ENCODE measurements at places on chromosomes 4 and X. TPM values are rescaled to one million over a fixed set of nuclear protein-coding genes. Genes with fewer than 3 reads are reported as not detected.
A peak's percentile ranks its signal among the peaks of the same experiment; 100 is the strongest.

Gene PPARGC1A
- total RNA-seq: not detected

DNA sequence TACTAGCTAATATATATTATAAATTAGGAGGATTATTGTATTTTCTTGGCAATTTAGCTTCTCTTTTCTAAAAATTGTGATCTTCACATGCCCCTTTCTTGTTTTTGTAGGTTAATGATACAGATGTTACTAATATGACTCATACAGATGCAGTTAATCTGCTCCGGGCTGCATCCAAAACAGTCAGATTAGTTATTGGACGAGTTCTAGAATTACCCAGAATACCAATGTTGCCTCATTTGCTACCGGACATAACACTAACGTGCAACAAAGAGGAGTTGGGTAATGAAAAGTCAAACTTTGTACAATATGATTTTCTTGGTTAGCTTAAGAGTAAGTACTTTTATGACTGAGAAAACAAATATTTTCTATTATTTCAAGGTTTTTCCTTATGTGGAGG, 74.1 kb downstream of the SLC10A6 start:
- H3K27me3 ChIP-seq: no peaks in the 10 kb centered on the region
- no peaks in the 10 kb centered on the region for H3K4me1 ChIP-seq
- no peaks in the 10 kb centered on the region for H3K36me3 ChIP-seq
- H3K4me3 ChIP-seq: no peak overlapping the region
- no peak overlapping the region for H3K27ac ChIP-seq

Gene ADH7
- not detected for total RNA-seq

Gene POU3F4
- not detected for total RNA-seq

DNA sequence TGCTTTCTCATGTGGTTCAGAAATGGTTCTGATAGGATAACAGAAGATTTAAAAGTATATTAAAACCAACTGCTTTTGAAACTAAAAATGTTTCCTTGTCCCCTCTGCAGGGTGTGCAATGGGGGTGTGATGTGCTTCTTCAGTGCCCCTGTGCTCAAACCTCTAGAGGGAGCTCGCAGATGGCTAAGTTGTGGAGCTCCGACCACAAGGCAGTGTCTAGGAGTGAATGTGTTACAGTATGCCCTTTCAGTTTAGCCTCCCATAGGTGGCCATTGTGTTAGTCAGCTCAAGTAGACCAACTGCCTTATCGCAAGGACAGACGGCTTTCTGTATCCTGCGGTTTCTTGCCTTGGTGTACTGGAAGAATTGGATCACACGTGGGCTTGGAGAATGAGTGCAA, 130.5 kb downstream of the TENT5D start:
- no peak for DNase-seq
- H3K4me3 ChIP-seq: no peak overlapping the region
- H3K36me3 ChIP-seq: no peaks in the 10 kb centered on the region
- H3K27me3 ChIP-seq: no peaks in the 10 kb centered on the region
- no peaks in the 10 kb centered on the region for H3K4me1 ChIP-seq

DNA sequence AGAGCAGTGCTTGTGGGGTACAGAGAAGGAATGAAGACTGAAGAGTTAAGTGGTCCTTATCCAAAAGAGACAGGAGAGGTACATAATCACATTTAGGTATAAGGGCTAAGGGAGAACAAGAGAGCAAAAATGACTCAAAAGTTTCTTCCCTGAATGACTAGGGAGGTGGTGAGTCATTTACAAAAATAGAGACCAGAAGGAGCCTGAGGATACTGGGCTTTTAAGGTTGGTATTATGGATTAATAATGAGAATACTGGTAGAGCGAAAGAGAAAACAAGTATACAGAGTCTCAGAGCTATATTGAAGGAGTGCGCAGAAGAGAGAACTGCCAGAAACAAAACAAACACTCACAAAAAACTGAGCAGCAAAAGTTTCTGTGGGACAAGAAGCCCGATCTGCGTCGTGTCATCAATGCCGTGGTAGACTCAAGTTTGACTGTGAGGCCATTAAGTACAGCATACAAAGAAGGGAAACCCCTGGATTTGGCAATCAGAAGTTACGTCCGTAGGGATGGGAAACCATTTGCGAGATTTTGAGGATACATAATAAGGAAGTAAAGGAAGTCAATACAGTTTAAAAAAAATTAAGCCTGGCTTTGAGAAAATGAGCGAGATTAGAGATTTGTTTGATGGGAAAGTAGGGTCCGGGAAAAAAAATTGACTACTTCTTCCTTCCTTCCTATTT, 129.1 kb upstream of the STIM2 start:
- H3K27ac ChIP-seq: peak overlapping the region; percentile 20
- peaks cover 5% of the 10 kb centered on the region for H3K36me3 ChIP-seq
- H3K27me3 ChIP-seq: no peaks in the 10 kb centered on the region
- H3K4me1 ChIP-seq: peaks cover 7% of the 10 kb centered on the region

GRCh38 chr4:17510582-17510981, 1.3 kb downstream of the QDPR start:
- DNase-seq: no peak
- no peaks in the 10 kb centered on the region for H3K27me3 ChIP-seq
- peaks cover 16% of the 10 kb centered on the region for H3K36me3 ChIP-seq
- peak overlapping the region; percentile 91 for H3K4me3 ChIP-seq
- H3K4me1 ChIP-seq: peaks cover 26% of the 10 kb centered on the region

Gene UGT2B11
- total RNA-seq: not detected

Gene AKAP4
- total RNA-seq: not detected

Gene ABHD18
- 18.6 TPM for total RNA-seq

Gene MAGED4
- total RNA-seq: 0.97 TPM

DNA sequence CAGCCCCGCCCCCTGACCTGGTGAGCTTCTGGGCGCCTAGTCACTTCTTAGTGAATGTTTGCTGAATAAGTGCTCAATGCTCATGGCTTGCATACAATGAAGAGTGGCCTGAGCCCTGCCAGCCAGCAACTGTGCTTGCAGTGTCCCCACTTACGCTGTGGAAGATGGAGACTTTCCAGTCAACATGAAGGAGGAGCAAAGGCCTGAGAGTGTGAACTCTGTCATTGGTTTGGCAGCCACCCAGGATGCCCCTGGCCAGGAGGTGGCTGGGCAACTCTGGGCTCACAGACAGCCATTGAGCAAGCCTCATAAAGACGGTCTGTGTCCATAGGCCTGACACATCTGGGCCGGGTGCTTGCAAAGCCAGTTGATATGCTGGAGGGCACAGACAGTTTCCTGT, 72.1 kb upstream of the MAMLD1 start:
- H3K36me3 ChIP-seq: no peaks in the 10 kb centered on the region
- no peaks in the 10 kb centered on the region for H3K4me1 ChIP-seq
- H3K27ac ChIP-seq: no peak overlapping the region
- DNase-seq: no peak
- no peak overlapping the region for H3K4me3 ChIP-seq
- H3K27me3 ChIP-seq: no peaks in the 10 kb centered on the region

Gene GRID2
- total RNA-seq: not detected

DNA sequence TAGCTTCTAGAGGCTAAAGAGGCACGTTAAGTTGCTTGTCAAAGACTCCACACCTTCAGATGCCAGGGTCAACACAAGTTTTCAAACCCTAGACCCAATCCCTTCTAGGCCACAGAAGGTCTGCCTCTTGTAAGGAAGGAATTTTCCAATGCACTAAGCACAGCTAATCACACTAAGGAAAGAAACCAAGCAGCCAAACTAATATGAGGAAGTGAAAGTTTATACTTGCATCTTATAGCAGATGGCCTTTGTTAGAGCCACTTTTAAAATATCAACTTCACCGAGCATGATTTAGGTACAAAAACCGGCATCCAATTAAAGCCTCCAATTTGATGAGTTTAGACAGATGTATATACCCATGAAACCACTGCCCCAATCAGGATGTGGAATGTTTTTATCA, 9.9 kb downstream of the FHL1 start:
- no peak for DNase-seq
- no peaks in the 10 kb centered on the region for H3K27me3 ChIP-seq
- H3K27ac ChIP-seq: no peak overlapping the region
- no peak overlapping the region for H3K4me3 ChIP-seq

GRCh38 chr4:118942465-118942864, 53.8 kb downstream of the SYNPO2 start:
- H3K36me3 ChIP-seq: no peaks in the 10 kb centered on the region
- peaks cover 20% of the 10 kb centered on the region for H3K27me3 ChIP-seq
- no peak for DNase-seq

- H3K36me3 ChIP-seq: peaks cover 1% of the 10 kb centered on the region
- peak; percentile 62 for DNase-seq
- H3K27ac ChIP-seq: peak overlapping the region; percentile 65
Measured at GRCh38 chr4:184825141-184825895, 450 bp downstream of the ACSL1 start.

Gene TLR6
- total RNA-seq: 4.4 TPM

- no peak overlapping the region for H3K27ac ChIP-seq
- no peak for DNase-seq
- no peaks in the 10 kb centered on the region for H3K36me3 ChIP-seq
- H3K27me3 ChIP-seq: no peaks in the 10 kb centered on the region
- no peak overlapping the region for H3K4me3 ChIP-seq
- no peaks in the 10 kb centered on the region for H3K4me1 ChIP-seq
Measured at GRCh38 chrX:18640686-18641085, 31.2 kb downstream of the RS1 start.

Gene USP17L19
- total RNA-seq: not detected

DNA sequence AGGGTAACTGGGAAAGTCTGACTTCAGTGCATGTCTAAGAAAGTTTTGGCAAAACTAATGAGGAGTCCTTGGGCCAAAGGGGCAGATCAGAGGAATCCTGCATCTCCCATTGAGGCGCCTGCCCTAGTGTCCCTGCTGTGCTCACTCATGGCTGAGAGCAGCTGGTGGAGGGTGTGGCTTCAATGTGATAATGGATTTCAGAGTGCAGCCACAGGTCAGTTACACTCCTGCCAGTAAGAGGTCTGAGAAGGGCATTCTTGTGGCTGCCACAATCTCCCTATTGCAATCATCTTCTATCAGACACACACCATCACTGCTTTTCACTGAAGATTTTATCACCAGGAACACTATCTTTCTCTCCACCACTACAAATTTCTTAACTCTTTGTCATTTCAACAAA, 457.1 kb downstream of the MID1IP1 start:
- H3K36me3 ChIP-seq: no peaks in the 10 kb centered on the region
- no peaks in the 10 kb centered on the region for H3K27me3 ChIP-seq
- DNase-seq: no peak
- H3K4me3 ChIP-seq: no peak overlapping the region
- peaks cover 22% of the 10 kb centered on the region for H3K4me1 ChIP-seq
- no peak overlapping the region for H3K27ac ChIP-seq

GRCh38 chrX:134948333-134949241, 42.2 kb upstream of the SMIM10 start:
- no peaks in the 10 kb centered on the region for H3K27me3 ChIP-seq
- no peak overlapping the region for H3K27ac ChIP-seq
- no peak overlapping the region for H3K4me3 ChIP-seq
- no peaks in the 10 kb centered on the region for H3K4me1 ChIP-seq
- no peak for DNase-seq
- H3K36me3 ChIP-seq: no peaks in the 10 kb centered on the region

DNA sequence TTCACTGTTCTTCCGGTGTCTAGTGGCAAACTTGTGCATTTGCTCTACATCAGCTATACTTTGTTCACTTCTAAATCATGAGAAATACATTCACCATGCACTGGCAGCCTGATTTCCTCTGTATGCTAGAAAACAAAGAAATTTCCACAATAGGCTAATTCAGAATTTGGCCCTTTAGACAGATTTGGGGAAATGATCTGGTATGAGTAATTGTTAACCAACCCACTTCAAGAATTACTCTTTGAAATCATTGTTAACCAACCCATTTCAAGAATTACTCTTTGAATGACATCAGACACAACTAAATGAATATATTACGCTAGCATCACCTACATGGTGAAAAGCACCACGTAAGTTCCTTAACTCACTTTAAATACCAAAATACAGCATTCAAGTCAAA, 14.6 kb downstream of the APBB2 start:
- H3K4me1 ChIP-seq: no peaks in the 10 kb centered on the region
- H3K4me3 ChIP-seq: no peak overlapping the region
- H3K36me3 ChIP-seq: no peaks in the 10 kb centered on the region
- no peak overlapping the region for H3K27ac ChIP-seq
- peaks cover 43% of the 10 kb centered on the region for H3K27me3 ChIP-seq
- no peak for DNase-seq

DNA sequence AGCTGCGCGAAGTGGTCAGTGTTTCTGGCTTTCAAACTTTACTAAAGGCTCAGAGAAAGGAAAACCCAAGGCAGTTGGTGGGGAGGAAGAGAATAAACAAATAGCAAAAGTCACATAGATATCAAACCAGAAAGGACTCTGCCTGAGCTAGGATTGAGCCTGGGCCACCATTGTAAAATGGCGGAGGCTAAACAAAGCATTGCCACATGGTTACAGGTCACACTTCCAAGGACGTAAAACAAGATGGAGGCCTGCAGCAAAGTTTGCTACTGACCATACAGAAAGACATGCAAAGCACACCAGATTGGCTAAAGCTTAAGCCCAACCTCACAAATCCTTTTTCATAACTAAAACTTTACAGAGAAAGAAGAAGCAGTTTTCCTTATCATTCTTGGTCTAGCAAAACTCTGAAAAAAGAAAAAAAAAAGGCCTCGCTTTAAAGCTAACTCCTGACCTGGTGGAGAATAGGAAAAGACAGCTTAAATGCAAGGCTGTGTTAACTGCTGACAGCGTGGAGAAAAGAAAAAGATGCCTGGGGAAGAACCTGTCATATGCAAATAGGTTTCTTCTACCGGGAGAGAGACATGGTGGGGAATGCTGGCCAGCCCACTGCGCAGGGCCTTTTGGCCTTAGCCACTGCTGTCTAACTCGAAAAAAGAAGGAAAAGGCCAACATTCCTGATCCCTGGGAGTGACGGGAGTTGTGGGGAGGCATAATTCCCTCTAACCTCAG, 81.8 kb upstream of the SMARCA5 start:
- DNase-seq: no peak
- H3K27me3 ChIP-seq: no peaks in the 10 kb centered on the region
- H3K36me3 ChIP-seq: peaks cover 2% of the 10 kb centered on the region
- no peaks in the 10 kb centered on the region for H3K4me1 ChIP-seq

DNA sequence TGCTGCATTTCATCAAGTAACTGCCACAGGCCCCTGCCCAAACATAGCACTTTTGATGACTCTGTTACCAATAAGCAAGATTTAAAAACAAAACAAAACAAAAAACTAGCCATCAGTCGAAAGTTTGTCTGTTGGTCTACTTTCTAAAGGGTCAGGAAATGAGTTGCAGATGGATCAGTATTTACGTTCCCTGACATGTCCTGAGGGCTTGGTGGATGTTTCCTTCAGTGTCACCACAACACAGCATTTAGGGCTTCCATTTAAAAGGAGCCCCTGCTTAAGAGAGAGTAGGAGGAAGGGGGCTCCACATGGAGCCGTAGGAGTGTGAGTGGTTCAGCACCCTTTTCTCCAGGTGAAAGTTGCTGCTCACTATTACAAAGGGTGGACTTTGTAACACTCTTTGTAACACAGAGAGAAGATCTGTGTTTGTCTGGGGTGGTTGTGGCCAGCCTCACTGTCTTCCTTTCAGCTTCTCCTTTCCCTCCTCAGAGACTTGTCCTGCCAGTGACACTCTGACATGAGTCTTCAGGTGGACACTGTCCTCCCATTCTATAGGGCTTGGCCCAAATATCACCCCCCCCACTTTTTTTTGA, 167.5 kb upstream of the PDE5A start:
- no peaks in the 10 kb centered on the region for H3K4me1 ChIP-seq
- H3K36me3 ChIP-seq: no peaks in the 10 kb centered on the region
- no peak overlapping the region for H3K27ac ChIP-seq
- no peak for DNase-seq
- H3K4me3 ChIP-seq: no peak overlapping the region
- peaks cover 3% of the 10 kb centered on the region for H3K27me3 ChIP-seq

Gene NDNF
- total RNA-seq: 0.08 TPM

GRCh38 chrX:40922307-40922706, 162.9 kb upstream of the USP9X start:
- no peaks in the 10 kb centered on the region for H3K27me3 ChIP-seq
- no peak overlapping the region for H3K4me3 ChIP-seq
- H3K27ac ChIP-seq: no peak overlapping the region
- DNase-seq: no peak
- no peaks in the 10 kb centered on the region for H3K36me3 ChIP-seq
